Left lung (tissue), 14 donors: ENCODE measurements at places on chromosomes 16 and 17. TPM values are rescaled to one million over a fixed set of nuclear protein-coding genes. Genes with fewer than 3 reads are reported as not detected.
A peak's percentile ranks its signal among the peaks of the same experiment; 100 is the strongest.

- H3K27me3 ChIP-seq, result no peaks in the 10 kb centered on the region
- H3K27ac ChIP-seq, result no peak overlapping the region
- DNase-seq, result no peak
Measured at GRCh38 chr16:84883301-84883700, 63.5 kb downstream of the CRISPLD2 start.

CDIP1 gene
- total RNA-seq, result 27.0 TPM

DNA sequence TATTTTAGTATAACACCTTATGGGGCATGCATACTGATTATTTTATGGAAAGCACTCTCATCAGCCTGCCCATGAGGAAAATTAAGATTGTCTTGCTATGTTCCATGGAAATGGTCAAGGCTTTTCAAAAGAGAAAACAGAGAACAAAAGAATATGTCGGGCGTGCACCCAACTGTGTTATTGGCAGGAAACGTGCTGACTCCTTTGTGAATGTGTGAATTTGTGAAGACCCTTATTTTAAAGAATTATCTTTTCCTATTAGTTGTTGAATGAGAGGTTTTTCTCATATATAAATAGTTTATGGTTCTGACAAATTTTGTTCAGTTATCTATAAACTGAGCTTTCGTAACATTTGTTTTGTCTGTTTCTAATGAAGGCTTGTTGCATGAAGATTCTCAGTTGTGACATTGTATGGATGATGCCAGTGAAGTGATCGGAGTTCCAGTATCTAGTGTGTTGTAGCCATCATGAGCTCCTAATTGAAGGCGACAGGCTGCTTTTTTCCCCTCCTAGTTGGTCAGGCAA is 180.0 kb downstream of the BCAS3 start:
- H3K27me3 ChIP-seq, result no peaks in the 10 kb centered on the region
- no peak overlapping the region for H3K4me3 ChIP-seq
- no peaks in the 10 kb centered on the region for H3K4me1 ChIP-seq
- H3K27ac ChIP-seq, result no peak overlapping the region
- H3K36me3 ChIP-seq, result no peaks in the 10 kb centered on the region
- no peak for DNase-seq

DNA sequence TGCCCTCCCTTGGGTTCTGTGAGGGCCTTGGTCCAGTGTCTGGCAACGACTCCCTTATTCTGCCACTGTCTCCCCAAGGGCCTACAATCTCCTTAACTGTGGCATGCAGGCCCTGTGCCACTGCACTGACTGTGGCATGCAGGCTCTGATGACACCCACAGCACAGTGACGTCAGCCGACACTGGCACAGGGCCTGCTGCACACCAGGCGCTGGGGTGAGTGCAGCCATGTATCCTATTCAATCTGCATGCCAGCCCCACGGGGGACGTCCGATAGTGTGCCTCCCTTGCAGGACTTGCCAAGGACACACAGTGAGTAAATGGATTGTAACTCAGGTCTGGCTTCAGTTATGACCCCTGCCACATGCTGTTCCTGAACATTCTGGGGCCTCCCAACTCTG is 39.8 kb upstream of the RASD1 start:
- peaks cover 4% of the 10 kb centered on the region for H3K4me1 ChIP-seq
- peak; percentile 87 for DNase-seq
- no peaks in the 10 kb centered on the region for H3K36me3 ChIP-seq
- no peak overlapping the region for H3K27ac ChIP-seq
- no peak overlapping the region for H3K4me3 ChIP-seq

DNA sequence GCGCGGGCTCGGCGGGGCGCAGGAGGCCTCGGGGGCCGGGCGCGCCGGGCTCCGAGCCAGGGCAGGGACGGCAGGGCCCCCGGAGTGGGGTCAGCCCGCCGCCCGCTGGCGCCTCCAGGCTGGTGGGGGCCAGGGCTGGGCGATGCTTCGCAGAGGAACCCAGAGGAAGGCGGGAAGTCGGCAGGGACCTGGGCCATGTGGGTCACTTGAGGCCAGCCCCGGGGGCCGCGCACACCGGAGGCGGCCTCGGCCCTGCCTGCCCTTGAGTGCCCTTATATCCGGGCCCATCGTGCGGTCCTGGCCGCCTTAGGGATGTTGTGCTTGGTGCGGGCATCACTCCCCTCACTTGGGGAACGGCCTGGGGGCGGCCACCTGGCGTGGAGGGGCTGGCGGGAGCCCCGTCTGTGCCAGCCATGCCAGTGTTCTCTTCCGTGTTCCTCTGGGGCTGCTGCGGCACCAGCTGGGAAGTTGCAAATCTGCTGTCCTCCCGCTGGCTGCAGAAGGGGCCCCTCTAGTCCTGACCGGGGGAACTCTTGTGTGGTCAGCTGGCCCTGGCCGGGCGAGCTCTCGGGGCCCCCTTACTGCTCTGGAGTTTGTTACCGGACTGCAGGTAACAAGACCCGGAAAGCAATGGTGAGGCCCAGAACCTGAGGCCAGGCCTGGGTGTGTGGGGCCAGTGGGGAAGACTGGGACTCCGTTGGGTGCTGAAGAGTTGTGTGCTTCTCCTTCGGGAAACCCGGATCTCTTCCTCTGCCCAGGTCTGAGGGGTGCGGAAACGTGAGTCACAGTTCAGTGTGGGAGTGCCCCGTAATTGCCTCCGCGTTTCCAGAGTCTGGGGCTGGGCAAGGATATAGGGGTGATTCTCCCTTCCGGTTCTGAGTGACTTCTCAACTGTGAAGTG is 849 bp downstream of the CAPN15 start:
- peaks cover 47% of the 10 kb centered on the region for H3K4me1 ChIP-seq
- no peaks in the 10 kb centered on the region for H3K27me3 ChIP-seq
- peak overlapping the region; percentile 59 for H3K27ac ChIP-seq
- peak overlapping the region; percentile 88 for H3K4me3 ChIP-seq

DNA sequence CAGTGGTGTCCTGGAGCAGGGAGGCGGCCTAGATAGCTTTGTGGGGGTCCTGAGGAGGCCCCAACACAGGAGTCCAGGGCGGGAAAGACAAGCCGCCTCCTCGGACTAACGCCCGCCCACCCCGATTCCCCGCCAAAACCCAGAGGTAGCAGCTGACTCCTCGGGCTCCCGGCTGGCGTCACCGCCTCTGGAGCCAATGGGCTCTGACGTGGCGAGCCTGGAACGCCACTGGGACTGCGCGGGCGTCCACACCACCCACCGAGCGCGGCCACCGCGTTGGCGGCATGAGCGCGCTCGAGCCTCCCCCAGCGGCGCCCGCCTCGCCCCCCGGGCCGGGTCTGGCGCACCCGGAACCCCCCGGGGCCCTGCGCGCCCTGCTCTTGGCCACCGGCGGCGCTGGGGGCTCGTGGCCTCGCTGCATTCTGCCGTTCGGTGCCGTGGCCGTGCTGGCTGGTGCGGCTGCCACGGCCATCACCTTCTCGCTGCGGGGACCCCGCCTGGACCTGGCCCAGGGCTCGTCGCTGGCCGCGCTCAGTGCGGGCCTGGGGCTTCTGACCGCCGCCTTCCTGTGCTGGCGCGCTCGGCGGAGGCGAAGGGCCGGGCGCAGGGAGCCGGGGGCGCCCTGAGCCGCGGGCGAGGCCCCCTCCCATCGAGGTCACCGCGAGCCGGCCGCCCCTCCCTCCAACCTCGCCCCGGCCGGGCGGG is 3.4 kb upstream of the NTN3 start:
- peak overlapping the region; percentile 40 for H3K4me3 ChIP-seq
- H3K27ac ChIP-seq, result peak overlapping the region; percentile 62
- H3K27me3 ChIP-seq, result peaks cover 64% of the 10 kb centered on the region
- peaks cover 16% of the 10 kb centered on the region for H3K4me1 ChIP-seq
- no peaks in the 10 kb centered on the region for H3K36me3 ChIP-seq

ATP2C2 gene
- total RNA-seq, result 38.1 TPM
